ENCODE measurements at places on chromosomes 5 and 9. TPM values are rescaled to one million over a fixed set of nuclear protein-coding genes. Genes with fewer than 3 reads are reported as not detected.

DNA sequence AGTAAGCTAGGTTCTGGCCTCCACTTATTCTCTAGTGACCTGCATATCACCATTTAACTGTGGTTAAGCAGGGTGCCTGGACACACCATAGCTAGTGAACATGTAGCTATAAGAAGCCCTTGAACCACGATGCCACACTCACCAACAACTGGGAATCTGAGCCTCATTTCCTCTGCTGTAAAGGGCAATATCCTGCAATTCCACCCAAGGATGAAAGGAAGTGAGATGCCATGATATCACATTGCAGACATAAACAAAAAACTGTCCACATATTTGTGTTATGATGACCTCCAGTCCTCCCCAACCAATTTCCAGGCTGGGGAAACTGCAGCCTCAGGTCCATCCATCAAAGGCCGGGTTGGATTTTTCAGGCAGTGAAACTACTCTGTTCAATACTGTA lies 10.4 kb downstream of the TNIP1 start:
- peaks cover 51% of the 10 kb centered on the region for H3K36me3 ChIP-seq
- no peak overlapping the region for H3K4me3 ChIP-seq
- no peak overlapping the region for H3K27ac ChIP-seq
- no peaks in the 10 kb centered on the region for H3K27me3 ChIP-seq
- no peak for DNase-seq

DNA sequence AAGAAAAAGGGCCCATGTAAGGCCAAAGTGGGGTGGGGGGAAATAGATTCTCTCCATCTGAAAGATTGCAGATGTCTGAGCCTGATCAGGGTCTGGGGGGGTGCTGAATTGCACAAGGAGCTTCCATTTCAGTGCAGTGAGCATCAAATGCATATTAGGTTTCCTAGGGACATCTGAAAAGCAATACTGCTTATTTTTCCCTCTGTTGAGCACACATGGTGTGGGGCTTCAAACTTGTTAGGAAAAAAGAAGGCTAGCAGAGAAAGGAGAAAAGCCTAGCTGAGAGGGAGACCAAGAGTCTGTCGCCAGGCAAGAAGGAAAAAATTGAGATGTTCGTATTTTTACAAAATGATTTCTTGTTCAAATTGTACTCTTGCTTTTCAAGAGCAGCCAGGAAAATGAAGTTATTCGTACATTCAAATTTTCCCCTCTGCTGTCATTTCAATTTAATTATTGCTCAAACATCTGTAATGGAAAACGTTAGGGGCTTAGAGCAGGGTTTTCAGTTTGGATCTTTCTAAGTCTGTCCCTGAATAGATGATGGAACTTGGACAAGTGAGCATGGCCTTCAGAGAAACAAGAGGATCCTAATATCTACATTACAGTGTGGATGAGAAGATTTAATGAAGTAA lies 191.9 kb upstream of the GAS1 start:
- H3K36me3 ChIP-seq = no peaks in the 10 kb centered on the region
- H3K27me3 ChIP-seq = peaks cover 7% of the 10 kb centered on the region
- no peaks in the 10 kb centered on the region for H3K4me1 ChIP-seq
- H3K27ac ChIP-seq = no peak overlapping the region

DNA sequence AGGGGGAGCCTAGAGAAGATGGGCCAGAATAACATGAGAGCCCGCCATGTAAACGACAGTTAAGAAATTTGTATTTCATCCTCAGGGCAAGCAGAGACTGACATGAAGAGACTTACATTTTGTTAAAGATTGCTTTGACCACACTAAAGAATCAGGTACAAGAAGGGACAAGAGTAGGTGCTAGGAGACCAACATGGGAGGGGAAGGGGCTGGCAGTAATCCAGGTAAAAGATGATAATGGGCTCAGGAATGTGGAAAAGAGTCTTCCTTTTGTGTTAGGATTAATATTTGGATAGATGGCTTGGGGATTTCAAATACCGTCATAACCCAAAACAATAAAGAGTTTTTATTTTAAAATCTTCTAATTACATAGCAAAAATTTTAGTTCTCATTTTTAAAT lies 137.3 kb downstream of the ZNF462 start:
- no peak for DNase-seq
- H3K4me3 ChIP-seq = no peak overlapping the region
- H3K36me3 ChIP-seq = no peaks in the 10 kb centered on the region
- no peaks in the 10 kb centered on the region for H3K27me3 ChIP-seq

DNA sequence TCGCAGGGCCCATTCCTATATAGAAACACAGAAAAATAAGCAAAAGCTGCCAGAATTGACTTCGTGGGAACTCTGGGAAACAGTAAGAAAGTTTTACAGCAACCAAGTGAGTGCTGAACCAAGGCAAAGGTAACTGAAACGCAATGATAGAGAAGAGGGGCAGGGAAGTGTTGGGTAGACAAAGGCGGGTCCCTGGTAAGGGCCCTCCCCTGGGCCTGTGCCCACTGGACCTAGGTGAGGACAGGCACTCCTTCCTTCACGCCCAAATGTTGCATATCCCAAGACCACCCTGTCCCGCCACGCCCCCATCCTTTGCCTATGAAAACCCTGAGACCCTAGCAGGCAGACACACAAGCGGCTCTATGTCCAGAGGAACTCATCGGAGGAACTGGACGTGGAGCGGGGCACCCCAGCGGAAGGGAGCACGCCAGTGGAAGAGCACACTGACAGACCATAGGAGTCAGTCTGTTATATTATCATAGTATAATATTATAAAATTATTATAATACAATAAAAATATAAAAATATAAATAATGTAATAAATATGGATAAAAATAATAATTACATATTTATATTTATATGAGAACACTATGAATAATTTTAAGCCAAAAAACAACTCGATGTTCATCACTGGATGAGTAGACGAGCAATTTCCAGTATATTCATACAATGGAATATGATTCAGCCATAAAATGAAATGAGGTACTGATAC lies 27.9 kb downstream of the CDKN2A start:
- no peak for DNase-seq
- no peak overlapping the region for H3K4me3 ChIP-seq
- no peaks in the 10 kb centered on the region for H3K36me3 ChIP-seq
- peaks cover 100% of the 10 kb centered on the region for H3K27me3 ChIP-seq
- H3K4me1 ChIP-seq = peaks cover 23% of the 10 kb centered on the region
- H3K27ac ChIP-seq = no peak overlapping the region

DNA sequence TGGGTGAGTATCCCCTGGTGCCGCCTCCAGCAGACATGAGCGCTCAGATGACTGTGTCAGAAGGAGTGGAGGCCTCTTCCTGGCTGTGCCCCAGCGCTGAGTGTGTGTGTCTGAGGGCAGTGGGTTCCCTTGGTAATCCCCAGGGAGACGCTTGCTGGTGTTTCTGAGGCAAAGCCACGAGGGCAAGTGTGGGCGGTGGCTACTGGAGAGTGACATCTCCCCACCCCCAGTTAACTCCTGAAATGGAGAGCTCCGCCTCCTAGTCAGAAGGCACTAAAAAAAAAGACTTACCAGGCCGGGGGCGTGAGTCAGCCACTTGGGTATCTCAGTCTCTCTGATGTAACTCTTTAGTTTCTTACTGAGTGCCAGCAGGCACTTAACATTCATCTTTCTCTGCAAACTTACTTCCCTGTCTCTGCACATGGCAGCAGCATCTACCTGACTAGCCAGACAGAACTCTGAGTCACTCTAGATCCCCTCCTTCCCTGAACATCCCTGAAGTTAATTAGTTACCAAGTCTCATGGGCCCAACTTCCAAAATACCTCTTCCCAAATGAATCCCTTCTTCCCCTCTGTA lies 19.3 kb downstream of the ORM2 start:
- H3K36me3 ChIP-seq = peaks cover 100% of the 10 kb centered on the region
- H3K4me1 ChIP-seq = peaks cover 24% of the 10 kb centered on the region
- no peaks in the 10 kb centered on the region for H3K27me3 ChIP-seq
- no peak overlapping the region for H3K4me3 ChIP-seq
- no peak for DNase-seq

GRCh38 chr9:92439921-92440750 lies 15.9 kb upstream of the OMD start:
- no peaks in the 10 kb centered on the region for H3K4me1 ChIP-seq
- no peak overlapping the region for H3K4me3 ChIP-seq
- no peaks in the 10 kb centered on the region for H3K27me3 ChIP-seq

- DNase-seq = no peak
- no peaks in the 10 kb centered on the region for H3K36me3 ChIP-seq
- H3K27me3 ChIP-seq = no peaks in the 10 kb centered on the region
- no peaks in the 10 kb centered on the region for H3K4me1 ChIP-seq
- H3K4me3 ChIP-seq = no peak overlapping the region
Observed at GRCh38 chr5:103298607-103299188, 40.1 kb downstream of the MACIR start.

CATSPER3 gene
- 0.85 TPM for total RNA-seq

FAM163B gene
- 0.23 TPM for total RNA-seq

HSPB3 gene
- total RNA-seq = 1.1 TPM

Measured in left lung (tissue), 14 donors.